ENCODE measurements at places on chromosomes 4 and X.

DNA sequence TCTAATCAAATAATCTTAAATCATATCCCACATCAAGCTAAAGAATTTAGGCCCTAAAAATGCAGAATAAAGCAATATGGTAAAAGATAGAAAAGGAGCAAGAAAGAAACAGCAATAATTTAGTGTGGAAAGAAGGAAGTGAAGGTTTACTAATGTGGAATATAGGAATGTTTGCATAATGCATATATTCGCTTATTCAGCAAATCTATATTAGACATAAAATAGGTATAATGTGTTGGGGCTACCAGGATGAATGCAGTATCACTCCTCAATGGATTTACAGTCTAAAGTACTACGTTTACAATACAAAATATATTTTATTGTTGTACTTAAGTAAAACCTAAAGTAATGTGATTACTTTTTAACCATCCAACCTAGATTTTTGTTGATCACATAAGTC lies 4.7 kb downstream of the CENPE start:
- no peak for DNase-seq

GRCh38 chr4:77156912-77157858 lies at the start of gene CCNG2:
Gene CCNG2, plus strand, starts transcription at chr4:77157207. Its CDS starts 1,326 bp downstream, at chr4:77158533.
- peak; percentile 64 for DNase-seq

DNA sequence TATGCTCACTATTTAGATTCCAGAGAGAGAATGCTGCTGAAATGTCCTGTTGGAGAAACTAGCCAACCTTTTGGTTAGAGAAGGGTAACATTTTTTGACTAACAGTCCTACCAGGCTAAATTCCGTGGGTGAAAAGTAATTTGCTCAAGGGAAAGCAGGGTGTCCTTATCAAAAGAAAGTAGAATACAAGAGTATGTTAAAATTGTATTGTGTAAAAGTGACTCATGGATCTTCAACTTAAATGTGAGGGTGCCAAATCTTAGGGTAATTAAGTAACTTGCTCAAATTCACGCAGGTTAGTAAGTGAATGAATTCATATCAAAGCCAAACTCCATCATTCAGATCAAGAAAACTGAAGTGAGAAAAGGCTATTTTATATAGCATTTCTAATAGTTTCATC lies 81.7 kb downstream of the PCDH7 start:
- DNase-seq: no peak

- DNase-seq: no peak
Measured at GRCh38 chr4:105453550-105454205, 20.2 kb downstream of the PPA2 start.

DNA sequence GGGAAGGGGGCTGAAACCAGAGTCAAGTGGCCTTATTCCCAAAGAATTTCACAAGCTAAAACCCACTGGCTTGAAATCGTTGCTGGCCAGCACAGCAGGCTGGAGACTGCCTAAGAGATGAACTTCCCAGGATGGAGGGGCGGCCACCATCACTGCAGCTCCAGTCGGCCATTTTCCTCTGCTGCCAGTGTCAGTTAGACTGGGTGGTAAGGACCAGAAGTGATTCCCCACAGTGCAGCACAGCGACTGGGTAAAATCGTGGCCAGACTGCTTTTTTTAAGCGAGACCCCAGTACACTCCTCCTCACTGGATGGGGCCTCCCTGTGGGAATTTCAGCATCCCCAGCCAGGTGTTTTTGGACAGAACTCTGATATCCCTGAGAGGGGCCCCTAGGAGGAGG lies 428.0 kb downstream of the SPIN4 start:
- no peak for DNase-seq

DNA sequence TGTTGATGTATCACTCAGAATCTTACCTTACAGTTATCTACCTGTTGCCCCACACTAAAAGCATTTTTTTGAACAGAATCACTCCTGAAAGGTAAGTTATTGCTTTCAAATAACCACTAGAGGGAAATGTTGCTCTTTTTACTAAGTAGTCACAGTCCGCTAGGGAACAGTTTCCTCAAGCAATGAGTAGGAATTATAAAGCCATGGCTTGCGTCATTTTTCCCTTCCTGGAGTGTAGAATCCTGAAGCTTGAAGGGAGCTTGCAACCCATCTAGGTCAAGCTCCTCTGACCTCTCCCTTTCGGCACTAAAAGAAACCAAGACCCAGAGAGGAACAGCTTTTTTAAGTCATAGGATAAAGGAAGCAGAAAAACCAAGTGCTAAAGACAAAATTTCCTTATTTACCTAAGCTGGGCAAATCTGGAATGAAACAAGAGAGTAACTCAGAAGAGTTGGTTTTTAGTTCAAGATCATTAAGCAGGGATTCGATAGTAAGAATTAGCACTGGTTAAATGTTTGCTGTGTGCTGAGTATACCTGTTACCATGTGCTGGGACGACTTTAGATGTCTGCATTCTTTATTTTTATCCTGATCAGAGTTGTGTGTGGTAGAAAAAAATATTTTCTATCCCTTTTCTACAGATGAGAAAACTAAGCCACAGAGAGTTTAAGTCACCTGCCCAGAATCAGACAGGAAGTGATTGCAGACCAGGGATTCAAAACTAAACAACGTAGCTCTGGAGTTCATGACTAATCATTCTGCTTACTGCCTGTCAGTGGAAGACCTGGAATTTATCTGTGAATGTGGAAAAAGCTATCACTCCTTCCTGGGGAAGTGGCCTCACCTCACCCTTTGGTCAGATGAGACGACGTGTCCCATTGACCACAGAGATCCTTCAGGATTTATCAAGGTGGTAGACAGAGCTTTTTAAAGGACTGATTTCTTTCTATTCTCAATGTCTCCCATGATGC lies 631.5 kb downstream of the RAB28 start:
- DNase-seq: no peak

DNA sequence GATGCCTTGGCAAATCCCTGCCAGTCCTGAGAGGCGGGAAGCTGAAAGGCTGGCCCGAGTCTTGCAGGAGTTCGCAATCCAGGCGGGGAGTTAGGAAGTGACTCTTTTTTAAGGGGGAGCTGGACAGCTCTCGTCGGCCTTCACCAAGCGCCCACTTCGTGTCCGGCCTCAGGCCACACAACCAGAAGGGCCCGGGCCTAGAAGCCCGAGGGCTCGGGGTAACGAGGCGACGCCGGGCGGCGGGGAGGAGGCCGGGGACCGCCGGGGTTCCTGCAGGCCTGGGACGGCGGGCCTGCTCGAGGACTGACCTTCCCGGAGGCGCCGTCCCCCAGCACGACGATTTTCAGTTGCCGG lies 395 bp downstream of the RAB28 start:
- peak; percentile 61 for DNase-seq

- DNase-seq: no peak
Measured at GRCh38 chrX:23901060-23901459, 6.7 kb downstream of the APOO start.

DNA sequence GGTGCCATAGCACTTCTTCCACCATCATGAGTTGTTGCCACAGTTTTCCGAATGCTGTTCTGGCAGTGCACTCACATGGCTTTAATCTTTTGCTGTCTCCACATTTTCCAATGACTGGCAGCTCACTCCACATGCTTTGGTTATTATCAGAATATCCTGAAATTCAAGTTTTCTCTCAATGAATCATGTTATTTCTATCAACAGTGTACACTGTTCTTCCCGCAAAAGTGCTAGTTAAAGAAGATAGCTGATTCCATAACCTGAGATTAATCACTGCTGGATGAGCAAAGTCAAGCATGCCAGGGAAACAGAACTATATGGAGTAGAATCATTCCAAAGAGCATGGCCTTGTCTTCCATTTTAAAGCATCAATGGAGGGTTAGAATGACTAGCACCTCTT lies 14.6 kb upstream of the IL13RA2 start:
- no peak for DNase-seq

DNA sequence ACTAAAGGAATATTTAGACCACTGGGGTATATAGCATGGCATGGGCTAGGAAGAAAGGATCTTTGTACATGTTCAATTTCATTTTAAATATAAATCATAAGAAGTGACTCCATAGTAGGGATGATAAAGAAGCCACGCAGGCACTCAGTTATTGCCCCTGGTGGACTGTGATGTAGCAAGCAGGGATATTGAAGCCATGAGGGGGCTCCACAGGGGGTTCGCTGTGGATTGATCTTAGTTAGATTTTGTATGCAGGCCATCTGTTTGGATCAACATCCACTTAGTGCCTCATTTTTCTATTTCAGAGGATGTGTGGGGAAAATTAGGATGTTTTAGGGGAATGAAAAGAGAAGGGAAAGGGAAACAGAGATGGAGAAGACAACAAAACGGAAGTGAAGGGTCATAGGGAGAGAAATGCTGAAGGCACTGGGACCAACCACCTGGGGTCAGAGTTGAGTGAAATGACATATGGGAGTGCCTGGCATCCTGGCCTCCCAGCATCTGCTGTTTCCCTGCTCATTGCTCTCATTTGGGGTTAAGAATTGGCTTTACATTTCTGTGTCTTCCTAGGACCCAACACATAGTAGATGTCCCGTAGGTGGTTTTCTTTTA lies 11.2 kb upstream of the FREM3 start:
- no peak for DNase-seq

- no peak for DNase-seq
Measured at GRCh38 chr4:121863799-121864198, 6.5 kb downstream of the BBS7 start.

GRCh38 chr4:26905172-26905571 lies 44.5 kb downstream of the STIM2 start:
- no peak for DNase-seq

DNA sequence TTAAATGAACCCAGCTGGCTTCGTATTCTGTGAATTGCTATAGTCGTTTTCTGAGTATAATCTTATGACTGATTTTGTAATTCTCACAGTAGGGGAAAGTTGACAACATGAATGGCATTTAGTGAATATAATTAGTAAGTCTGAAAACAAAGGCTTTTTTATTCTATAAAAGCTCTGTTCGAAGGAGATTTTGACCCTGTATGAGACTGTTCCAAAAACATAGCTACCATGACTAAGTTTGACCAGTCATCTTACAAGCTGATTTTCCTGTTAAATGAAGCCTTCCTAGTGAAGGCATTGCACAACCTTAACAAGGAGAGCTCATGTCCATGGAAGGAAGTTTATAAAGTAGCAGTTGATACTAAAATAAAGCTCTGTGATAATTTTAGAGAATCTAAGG lies 242.3 kb downstream of the RPA4 start:
- DNase-seq: no peak

- no peak for DNase-seq
Measured at GRCh38 chr4:167290678-167291077, 56.4 kb upstream of the SPOCK3 start.

DNA sequence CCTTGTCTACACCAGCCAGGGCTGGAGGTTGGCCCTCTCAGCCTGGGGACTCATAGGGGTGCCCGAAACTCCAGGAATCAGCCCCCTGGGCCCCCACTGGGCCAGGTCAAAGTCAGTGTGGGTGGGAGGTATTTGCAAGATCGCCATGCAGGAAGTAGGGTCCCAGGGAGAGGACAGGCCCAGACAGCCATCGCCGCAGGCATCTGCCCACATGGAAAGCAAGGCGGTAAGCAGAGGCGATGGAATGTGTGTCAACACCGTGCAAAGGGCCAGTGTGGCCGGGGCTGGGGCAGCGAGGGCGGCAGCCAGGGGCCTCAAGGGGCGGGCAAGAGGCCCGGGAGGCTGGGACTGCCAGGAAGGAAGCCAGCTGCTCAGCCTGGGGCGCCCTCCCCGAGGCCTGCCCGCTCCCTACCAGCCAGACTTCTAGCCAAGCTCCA lies 19.3 kb upstream of the DUSP9 start:
- DNase-seq: no peak
